ENCODE measurements at places on chromosomes 1 and 21.

DNA sequence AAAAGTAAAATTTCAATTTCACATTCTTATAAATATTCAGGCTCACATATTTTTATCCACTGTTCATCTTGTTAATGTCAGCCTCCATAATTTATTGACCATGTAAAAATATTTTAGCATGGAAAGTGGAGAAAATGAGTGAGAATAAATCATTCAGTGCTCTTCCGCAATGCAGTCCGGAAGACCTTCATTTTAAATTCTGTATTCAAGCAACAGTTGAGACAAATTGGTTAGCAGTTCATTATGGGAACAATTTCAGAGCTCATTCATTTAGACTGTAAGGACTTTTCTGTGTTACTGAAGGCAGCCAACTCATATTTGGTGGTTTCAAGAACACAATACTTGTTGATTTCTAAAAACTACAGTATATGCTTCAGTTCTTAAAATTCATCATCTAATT, 97.8 kb downstream of the TYW3 start:
- DNase-seq: no peak

DNA sequence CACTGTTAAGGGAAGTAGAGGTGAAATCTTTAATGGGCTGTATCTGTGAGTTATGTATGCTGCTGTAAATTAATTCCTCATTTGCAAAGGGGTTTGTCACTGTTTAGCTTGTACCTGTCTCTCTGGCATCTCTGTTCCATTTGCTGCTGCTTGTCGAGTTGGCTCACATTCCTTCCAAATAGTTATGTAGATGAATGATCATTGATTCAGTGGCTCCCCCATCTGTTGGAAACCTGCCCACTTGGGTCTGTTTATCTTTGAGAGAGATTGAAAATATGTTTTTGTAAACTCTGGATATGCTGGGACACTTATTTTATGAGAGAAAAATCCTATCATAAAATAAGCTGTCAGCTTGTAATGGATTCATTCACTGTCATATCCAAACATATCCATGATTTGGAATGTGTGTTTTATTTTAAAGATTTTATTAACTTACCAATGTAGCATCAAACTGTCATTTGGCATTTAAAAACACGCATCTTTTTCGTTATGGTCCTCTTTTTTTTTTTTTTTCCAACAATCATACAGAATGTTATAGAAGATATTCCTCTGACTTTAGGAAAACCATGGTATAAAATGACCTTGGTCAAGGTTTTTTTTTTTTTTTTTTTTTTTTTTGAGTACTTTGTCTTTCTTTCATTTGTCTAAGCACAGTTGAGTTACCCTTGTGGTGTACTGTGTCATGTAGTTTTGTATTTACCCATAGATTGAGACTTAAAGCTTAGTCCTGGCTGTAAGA, 3.5 kb downstream of the RYR2 start:
- DNase-seq: no peak

DNA sequence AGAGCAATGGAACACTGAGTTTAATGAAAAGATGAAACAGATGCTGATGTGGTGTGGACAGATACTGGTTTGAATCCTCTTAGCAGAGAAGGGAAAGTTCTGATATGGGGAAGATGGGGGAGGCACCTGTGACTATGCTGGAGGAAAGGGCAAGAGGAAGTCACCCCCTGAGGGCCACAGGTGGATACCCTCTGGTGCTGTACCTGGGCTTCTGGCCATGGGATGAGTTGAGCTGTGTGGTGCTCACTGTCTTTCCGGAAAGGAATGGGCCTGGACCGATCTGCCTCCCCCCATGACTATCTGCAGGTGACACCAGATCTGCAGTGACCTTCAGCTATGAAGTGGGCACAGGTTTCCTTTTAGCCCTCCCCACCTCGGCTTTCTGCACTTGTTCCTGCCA, 52.4 kb downstream of the IER5 start:
- DNase-seq: no peak

GRCh38 chr1:102732927-102733326, 375.4 kb downstream of the COL11A1 start:
- DNase-seq: no peak

DNA sequence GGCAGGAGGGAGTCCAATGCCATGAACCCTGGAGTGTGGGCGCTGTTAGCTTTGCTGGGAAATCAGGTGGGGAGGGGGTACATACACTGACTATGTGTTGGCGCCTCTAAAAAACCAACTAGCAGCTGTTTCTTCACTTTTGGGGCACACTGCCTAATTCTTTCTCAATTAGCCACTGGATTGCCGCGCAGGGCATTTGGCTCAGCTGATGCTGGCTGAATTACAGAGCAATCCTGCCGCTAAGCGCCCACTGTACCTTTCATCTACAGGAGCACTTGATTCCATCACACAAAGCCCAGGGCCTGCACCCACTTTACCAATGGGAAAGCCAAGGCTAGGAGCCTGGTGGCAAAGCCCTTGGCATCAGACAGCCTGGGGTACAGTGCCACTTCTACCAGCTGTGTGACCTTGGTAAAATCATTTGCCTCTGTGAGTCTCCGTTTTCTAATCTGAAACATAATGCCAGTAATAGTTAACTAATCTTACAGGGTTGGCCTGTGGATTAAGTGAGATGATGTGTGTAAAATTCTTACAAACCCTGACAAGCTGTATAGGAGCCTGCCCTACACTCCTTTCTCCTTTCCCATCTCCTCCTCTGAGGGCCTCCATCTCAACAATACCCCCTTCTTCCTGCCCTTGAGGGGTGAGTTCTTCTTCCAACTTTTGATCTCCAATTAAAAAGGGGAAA, 59.0 kb downstream of the UBE2T start:
- DNase-seq: no peak

DNA sequence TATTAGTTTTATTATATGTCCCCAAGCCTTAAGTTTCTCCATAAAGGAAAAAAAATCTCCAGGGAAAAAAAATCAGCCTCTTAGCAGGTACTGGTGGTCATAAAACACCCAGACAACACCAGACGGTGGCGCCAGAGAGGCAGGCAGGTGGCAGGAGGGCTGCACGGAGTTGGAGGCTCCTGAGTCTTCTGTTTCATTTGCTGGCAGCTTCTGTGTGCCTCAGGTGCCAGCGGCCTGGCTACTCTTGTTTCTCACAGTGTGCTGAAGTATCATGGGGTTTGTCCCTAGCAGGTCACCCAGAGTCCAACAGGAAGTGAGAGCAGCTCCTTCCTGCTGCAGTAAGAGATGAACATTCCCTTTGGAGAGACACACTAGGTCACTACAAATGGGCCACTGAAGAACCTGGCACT, 123.3 kb upstream of the GADD45A start:
- DNase-seq: peak; percentile 91

DNA sequence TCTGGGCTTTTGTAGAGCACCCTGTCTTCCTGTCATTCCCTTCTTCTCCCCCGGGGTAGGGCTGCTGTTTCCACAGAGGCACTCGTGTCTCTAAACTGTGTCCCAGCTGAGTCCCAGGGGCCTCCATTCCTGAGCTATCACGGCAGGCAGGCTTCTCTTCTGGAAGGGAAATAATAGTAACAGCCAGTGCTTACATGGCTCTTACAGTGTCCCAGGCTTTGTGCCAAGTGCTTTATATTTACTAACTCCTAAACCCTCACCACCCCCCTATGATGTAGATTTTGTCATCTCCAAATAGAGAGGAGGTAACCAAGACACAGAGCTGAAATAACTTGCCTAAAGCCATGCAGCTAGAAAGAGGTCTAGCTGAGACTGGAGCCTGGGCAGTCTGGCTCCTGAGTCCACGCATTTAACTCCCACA, 1.4 kb upstream of the CELF3 start:
- DNase-seq: no peak

GRCh38 chr21:35197992-35198431, 148.9 kb upstream of the RUNX1 start:
- DNase-seq: no peak

DNA sequence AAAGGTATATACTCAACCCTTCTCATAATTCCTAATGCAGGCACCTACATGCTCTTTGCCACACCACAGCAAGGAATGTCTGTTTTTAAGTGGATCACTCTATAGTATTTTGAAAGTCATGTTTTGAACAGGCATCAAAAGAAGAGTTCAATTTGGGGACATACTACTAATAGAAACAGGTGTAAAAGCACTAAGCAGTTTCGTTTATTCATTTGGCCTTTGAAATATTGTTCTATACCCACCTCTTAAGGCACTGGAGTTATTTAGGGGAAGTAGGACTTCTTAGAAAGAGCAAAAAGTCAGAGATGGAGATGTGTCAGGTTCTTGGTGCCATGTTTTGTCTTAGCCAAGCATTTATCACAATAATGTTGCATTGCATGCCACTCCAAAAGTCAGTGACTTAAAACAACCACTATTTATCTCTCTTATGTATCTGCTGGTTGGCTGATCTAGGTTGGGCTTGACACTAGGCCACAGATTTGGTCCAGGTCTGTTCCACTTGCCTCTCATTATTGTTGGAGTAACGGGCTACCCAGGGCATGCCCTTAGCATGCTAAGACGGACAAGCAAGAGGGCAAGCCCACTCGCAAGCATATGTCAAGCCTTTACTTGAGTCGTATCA, 107.5 kb downstream of the RGL1 start:
- no peak for DNase-seq

DNA sequence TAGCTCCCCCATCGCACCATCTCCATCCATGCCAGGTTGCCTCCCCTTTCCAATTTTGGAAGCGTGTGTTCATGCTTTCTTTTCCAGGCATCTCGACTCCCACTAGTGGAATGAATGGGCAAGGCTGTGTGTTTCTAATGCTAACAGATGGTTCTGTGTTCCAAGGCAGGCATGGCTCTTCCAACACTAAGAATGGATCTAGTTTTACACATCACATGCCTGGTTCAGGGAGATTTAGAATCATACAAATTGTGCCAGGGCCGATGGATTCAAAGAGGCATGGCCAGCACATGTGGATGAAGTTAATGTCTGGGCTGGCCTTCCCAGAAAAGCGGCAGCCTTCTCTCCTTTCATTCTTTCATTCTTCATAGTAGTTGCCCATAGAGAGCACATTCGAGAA, 438.7 kb downstream of the PRDM2 start:
- no peak for DNase-seq

DNA sequence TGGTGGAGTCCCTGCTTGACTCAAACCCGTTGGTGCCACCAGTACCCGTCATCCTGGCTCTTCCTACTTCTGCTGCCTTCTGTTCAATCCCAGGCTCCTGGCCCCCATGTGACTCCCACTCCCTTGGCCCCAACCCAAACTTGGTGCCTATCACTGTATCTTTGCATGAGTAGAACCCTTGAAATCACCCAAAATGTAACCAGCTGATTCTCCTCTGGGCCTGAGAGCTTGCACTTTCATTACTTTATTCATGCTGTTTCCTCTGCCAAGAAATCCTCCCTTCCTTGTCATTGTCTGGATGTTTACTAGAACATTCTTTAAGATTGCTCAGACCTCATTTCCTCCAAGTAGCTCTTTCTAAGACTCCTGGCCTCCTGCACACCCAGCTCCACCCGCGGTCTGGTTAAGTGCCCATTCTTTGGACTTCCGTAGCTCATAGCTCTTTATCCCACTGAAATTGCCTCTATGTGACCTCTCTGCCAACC, 15.7 kb downstream of the PTAFR start:
- DNase-seq: no peak

GRCh38 chr1:44576456-44577150, 97.7 kb downstream of the TMEM53 start:
- no peak for DNase-seq

DNA sequence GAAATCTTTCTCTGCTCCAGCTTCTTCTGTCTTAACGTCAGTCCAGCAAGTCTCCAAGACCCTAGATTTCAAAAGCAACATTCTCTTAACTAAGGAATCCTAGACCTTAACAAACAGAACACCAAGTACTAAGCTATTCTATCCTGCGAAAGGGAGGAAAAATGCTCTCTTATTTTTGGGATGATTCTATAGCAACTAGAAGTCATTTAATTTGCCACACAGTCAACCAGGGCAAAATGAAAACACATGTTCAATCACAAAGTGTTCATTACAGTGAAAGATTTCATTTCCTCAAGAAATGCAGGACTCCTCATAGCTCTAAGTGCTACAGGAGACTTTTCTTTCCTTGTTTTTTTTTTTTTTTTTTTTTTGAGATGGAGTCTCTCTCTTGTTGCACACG, 36.2 kb upstream of the DOCK7 start:
- no peak for DNase-seq

- DNase-seq: no peak
Observed at GRCh38 chr1:68590473-68590872, 93.6 kb upstream of the DEPDC1 start.

- no peak for DNase-seq
Observed at GRCh38 chr1:109361649-109362048, 36.1 kb downstream of the SORT1 start.

GRCh38 chr1:65232461-65232990, 76.8 kb upstream of the DNAJC6 start:
- no peak for DNase-seq

GRCh38 chr1:79899914-79900313, 893.4 kb upstream of the ADGRL4 start:
- no peak for DNase-seq

- no peak for DNase-seq
Observed at GRCh38 chr1:65971547-65971946, 178.9 kb downstream of the PDE4B start.

GRCh38 chr1:179808503-179808902, 65.4 kb downstream of the FAM163A start:
- no peak for DNase-seq

DNA sequence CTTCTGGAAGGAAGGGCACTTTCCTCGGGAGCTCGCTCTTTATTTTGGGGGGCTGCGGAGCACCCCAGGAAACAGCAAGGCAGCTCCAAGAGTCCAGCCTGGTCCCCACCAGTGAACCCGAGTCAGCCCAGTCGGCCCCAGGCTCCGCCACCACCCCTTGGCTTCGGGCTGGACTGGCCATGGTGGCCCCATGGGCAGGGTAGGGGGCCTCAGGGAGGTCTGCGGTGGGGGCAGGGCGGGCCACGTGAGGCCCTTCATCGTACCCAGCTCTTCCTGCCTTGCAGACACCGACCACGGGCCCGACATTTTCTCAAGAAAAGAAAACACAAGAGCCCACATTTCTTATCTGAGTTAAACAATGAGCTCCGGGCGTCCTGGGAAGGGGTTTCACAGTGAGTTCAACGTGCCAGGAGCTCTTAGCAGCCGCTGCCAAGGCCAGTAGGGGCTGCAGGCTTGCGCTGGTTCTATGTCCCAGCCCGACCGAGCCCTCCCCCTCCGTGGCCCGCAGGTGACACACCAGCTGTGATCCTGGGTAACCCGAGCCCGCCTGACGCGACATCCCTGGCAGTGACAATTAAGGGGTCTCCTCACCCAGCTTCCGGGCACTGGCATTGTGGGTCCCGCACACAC, 66.2 kb downstream of the PRDM16 start:
- DNase-seq: no peak

GRCh38 chr1:105260001-105260400, 1510.3 kb downstream of the AMY1C start:
- no peak for DNase-seq

GRCh38 chr21:31682620-31683019, 23.1 kb downstream of the SOD1 start:
- no peak for DNase-seq

GRCh38 chr1:24980836-24981630, 51.0 kb upstream of the RUNX3 start:
- DNase-seq: no peak
